ENCODE measurements at places on chromosomes 4 and X. TPM values are rescaled to one million over a fixed set of nuclear protein-coding genes. Genes with fewer than 3 reads are reported as not detected.
A peak's percentile ranks its signal among the peaks of the same experiment; 100 is the strongest.

The SERPINA7 gene
- total RNA-seq, result not detected

The GIMD1 gene
- total RNA-seq, result not detected

The KLHL15 gene
- total RNA-seq, result 6.3 TPM

- no peaks in the 10 kb centered on the region for H3K27me3 ChIP-seq
- no peaks in the 10 kb centered on the region for H3K36me3 ChIP-seq
- no peak for DNase-seq
- no peak overlapping the region for H3K27ac ChIP-seq
- H3K4me1 ChIP-seq, result peaks cover 16% of the 10 kb centered on the region
Observed at GRCh38 chr4:41468122-41468521, 69.8 kb upstream of the LIMCH1 start.

DNA sequence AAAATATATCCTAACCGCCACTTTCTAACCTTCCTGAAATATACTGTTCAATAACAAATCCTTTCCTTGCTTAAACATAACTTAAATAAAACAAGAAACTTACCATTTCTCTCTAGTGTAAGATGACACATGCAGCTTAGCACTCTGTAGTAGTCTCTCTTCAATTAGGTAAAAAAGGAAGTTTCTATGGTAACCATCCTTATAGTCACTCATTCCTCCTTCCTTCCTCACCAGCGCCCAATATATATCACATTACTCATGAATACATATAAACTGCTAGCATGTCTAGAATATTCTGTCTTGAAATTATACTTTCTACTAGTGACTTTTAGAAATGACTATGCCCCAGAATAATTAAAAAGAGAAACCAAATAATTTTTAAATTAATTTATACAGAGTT lies 112.2 kb downstream of the SNCA start:
- H3K4me1 ChIP-seq, result no peaks in the 10 kb centered on the region
- no peaks in the 10 kb centered on the region for H3K36me3 ChIP-seq
- H3K4me3 ChIP-seq, result no peak overlapping the region
- no peak overlapping the region for H3K27ac ChIP-seq

DNA sequence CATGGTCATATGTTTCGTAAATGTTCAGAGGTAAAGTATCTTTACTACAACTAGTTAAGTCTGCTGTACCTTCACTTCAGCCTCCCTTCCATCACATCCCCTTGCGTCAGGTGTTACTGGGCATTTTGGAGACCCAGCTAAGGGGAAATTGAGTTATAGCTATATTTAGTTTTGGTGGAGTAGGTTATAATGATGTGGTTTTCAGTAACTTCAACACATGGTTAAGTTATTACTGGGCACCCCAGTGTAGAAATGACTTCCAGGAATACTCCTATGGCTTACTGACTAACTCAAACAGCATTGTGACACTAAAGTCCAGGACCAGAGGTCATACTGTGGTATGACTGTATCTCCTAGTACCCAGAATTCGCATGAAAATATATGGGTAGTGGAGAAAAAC lies 23.4 kb upstream of the ACSL1 start:
- no peak for DNase-seq
- no peak overlapping the region for H3K4me3 ChIP-seq
- no peaks in the 10 kb centered on the region for H3K36me3 ChIP-seq
- no peaks in the 10 kb centered on the region for H3K4me1 ChIP-seq
- H3K27me3 ChIP-seq, result peaks cover 3% of the 10 kb centered on the region

GRCh38 chrX:55074851-55075467 lies at the start of gene PAGE2B:
TSS of gene PAGE2B (plus strand) at chrX:55075030. CDS start at chrX:55076042, 1,012 bp downstream.
- H3K27me3 ChIP-seq, result no peaks in the 10 kb centered on the region
- DNase-seq, result no peak
- H3K4me3 ChIP-seq, result no peak within 1 kb of the TSS
- no peak within 1 kb of the TSS for H3K27ac ChIP-seq

DNA sequence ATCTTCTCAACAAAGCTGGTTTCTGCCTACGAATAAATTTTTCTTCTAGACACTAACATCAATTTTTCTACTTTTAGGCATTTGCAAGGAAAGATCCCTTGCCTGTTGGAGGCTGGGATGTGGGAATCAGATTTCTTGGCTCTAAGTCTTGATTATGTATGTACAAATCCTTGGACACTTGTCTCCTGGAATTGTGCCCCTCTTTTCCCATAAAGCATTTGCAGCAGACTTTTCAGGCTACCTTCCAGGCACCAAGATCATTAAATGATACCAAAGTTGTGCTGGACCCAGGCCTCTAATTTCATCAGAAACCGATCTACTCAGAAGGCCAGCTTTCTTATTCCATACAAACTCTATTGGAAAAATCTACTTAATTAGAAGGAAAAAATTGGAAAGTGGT lies 339.5 kb upstream of the DIPK2B start:
- H3K36me3 ChIP-seq, result no peaks in the 10 kb centered on the region
- H3K4me3 ChIP-seq, result no peak overlapping the region
- DNase-seq, result no peak
- no peaks in the 10 kb centered on the region for H3K4me1 ChIP-seq
- no peaks in the 10 kb centered on the region for H3K27me3 ChIP-seq
- no peak overlapping the region for H3K27ac ChIP-seq

GRCh38 chr4:58274553-58274952 lies 1164.4 kb upstream of the IGFBP7 start:
- no peaks in the 10 kb centered on the region for H3K36me3 ChIP-seq
- no peak for DNase-seq
- H3K4me3 ChIP-seq, result no peak overlapping the region
- H3K27me3 ChIP-seq, result no peaks in the 10 kb centered on the region

DNA sequence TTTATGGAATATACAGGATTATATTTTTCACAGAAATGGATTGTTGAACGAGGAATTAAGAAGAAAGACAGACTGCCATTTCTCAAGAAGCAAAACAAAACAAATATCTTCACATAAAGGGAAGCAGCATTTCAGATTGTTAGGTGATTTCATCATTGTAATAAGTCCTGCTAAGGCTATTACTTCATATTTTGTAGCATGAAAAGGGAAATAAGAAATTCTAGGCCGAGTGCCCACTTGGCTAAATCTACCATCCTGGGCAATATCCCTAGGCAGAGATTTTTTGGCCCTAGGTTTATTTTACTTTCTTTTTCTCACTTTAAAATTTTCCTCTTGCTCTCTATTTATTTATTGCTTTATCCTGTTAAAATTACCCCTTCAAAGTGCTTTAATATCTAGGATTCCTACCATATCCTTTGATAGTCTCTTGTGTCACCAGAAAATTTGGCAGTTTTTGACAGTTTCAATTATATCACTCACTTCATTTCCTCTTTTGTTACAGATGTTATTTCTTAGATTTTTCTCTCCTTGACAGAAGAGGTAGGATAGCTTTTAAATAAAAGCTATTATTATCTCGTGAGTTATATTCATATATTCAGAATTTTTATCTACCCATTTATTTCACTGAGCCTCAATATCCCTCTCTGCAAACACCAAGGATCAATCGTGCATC lies 142.3 kb downstream of the PDGFC start:
- no peak overlapping the region for H3K4me3 ChIP-seq
- no peak for DNase-seq
- no peaks in the 10 kb centered on the region for H3K27me3 ChIP-seq
- no peaks in the 10 kb centered on the region for H3K36me3 ChIP-seq
- H3K27ac ChIP-seq, result peak overlapping the region; percentile 2

GRCh38 chrX:66680451-66680850 lies 41.6 kb upstream of the EDA2R start:
- H3K27ac ChIP-seq, result no peak overlapping the region
- no peaks in the 10 kb centered on the region for H3K36me3 ChIP-seq
- H3K27me3 ChIP-seq, result no peaks in the 10 kb centered on the region

- H3K4me1 ChIP-seq, result peaks cover 22% of the 10 kb centered on the region
- H3K4me3 ChIP-seq, result no peak overlapping the region
- no peaks in the 10 kb centered on the region for H3K36me3 ChIP-seq
- H3K27ac ChIP-seq, result no peak overlapping the region
- DNase-seq, result no peak
Observed at GRCh38 chr4:155639704-155640523, 26.7 kb upstream of the GUCY1A1 start.

GRCh38 chrX:57453901-57454300 lies 137.9 kb upstream of the ZXDB start:
- no peaks in the 10 kb centered on the region for H3K36me3 ChIP-seq
- no peak overlapping the region for H3K4me3 ChIP-seq
- no peaks in the 10 kb centered on the region for H3K4me1 ChIP-seq
- H3K27me3 ChIP-seq, result no peaks in the 10 kb centered on the region
- DNase-seq, result no peak

DNA sequence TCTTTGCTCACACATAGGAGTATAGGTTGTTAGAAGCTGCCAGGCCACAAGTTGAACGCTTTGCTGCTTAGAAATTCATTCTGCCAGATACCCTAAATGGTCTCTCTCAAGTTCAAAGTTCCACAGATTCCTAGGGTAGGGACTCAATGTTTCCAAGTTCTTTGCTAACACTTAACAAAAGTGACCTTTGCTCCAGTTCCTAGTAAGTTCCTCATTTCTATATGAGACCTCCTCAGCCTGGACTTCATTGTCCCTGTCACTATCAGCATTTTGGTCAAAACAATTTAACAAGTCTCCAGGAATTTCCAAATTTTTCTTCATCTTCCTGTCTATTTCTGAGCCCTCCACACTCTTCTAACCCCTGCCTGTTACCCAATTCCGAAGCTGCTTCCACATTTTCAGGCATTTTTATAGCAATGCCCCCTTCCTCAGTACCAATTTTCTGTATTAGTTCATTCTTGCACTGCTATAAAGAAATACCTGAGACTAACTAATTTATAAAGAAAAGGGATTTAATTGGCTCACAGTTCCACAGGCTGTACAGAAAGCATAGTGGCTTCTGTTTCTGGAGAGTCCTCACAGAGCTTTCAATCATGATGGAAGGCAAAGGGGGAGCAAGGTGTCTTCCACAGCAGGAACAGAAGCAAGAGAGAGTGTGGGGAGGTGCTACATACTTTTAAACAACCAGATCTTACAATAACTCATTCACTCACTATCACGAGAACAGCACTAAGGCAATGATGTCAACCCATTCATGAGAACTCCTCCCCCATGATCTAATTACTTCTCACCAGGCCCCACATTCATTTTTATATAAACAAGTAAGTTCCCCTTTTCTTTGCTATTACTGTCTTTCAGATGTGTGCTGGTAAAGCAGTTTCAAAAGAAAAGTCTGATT lies 11.5 kb upstream of the TLR1 start:
- H3K27me3 ChIP-seq, result no peaks in the 10 kb centered on the region
- no peaks in the 10 kb centered on the region for H3K36me3 ChIP-seq
- peak overlapping the region; percentile 73 for H3K27ac ChIP-seq
- H3K4me3 ChIP-seq, result no peak overlapping the region

GRCh38 chrX:151570561-151570960 lies 7.1 kb downstream of the PASD1 start:
- H3K36me3 ChIP-seq, result no peaks in the 10 kb centered on the region
- DNase-seq, result no peak
- H3K27ac ChIP-seq, result no peak overlapping the region
- H3K27me3 ChIP-seq, result no peaks in the 10 kb centered on the region
- no peaks in the 10 kb centered on the region for H3K4me1 ChIP-seq

DNA sequence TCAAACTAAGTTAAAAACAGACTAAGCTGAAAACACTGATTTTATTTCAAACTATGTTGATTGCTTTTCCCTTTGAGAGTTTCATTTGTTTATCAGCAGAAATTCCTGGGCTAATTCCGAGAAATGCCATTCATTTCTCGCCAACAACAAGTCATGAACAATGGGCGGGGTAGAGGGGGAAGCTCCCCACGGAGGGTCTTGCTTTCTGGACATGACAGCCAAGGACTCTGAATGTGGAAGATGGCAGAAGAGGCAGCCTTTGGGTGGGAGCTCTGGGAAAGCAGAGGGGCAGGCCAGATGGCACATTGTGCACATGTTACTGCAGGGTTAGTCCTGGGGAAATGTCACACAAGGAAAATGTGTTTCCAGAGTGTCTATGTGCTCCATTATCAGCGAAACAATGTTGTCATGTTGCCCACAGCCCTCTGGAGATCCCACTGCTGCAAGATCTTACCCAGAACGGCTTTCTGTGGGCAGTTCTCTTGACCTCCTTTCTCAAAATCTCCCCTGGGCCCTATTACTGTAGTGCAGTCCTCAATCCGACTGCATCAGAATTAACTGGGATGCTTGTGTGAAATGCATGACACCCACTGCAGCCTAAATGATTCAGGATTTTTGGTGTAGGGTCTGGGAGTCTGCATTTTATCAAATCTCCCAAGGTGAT lies 45.0 kb downstream of the CHRDL1 start:
- H3K27ac ChIP-seq, result no peak overlapping the region
- no peaks in the 10 kb centered on the region for H3K36me3 ChIP-seq
- no peak overlapping the region for H3K4me3 ChIP-seq
- no peak for DNase-seq
- H3K4me1 ChIP-seq, result no peaks in the 10 kb centered on the region

All from lower lobe of right lung (tissue), 2 donors.